ENCODE measurements at places on chromosomes 3 and 15. TPM values are rescaled to one million over a fixed set of nuclear protein-coding genes. Genes with fewer than 3 reads are reported as not detected.
A peak's percentile ranks its signal among the peaks of the same experiment; 100 is the strongest.

Gene PEAK1
- 11.3 TPM for total RNA-seq

DNA sequence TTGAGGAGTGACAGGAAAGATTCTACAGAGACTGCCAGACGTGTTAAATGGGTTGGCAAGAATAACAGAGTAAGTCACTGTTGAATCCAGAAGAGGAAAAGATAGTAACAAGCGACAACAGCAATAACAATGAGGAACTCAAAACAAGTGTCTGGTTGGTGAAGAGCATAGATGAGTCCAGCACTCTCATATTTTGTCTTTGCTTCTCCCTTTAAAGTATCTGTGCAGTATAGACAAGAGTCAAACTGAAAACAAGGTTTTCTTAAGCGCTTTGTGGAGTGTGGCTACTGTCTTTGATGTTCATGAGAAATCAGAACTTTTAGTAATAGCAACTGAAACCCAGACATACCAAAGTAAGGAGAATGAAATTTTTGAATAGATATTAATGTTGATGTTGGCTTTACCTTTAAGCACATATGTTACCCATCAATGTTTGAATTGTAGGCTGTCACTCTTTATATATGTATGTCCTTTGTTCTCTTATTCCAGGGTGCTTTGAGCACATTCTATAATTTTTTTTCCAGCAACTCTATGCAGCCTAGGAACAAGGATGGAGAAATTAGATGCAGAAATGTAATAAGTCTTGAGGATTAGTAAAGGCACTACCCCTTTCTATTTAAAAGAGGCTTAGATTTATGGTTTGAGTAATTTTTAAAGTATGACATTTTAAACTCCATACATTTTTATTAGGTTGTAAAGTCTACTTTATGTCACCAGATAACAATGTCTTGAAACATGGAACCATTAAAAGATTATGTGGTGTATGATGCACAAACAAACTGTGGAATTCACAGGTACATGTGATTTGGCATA is 185.5 kb downstream of the NFKBIZ start:
- no peaks in the 10 kb centered on the region for H3K27me3 ChIP-seq
- no peak overlapping the region for H3K27ac ChIP-seq
- no peak for DNase-seq
- H3K36me3 ChIP-seq: no peaks in the 10 kb centered on the region
- no peak overlapping the region for H3K4me3 ChIP-seq

Gene SI
- 0.40 TPM for total RNA-seq

- no peaks in the 10 kb centered on the region for H3K36me3 ChIP-seq
- no peaks in the 10 kb centered on the region for H3K27me3 ChIP-seq
- DNase-seq: peak; percentile 19
- H3K4me1 ChIP-seq: no peaks in the 10 kb centered on the region
- no peak overlapping the region for H3K4me3 ChIP-seq
- H3K27ac ChIP-seq: no peak overlapping the region
These were observed 26.4 kb upstream of the ATP8B4 start for GRCh38 chr15:50145451-50145872.

GRCh38 chr15:75008629-75009326 is 13.4 kb downstream of the SCAMP5 start:
- no peaks in the 10 kb centered on the region for H3K4me1 ChIP-seq
- H3K36me3 ChIP-seq: no peaks in the 10 kb centered on the region
- DNase-seq: no peak
- H3K4me3 ChIP-seq: no peak overlapping the region
- no peak overlapping the region for H3K27ac ChIP-seq
- no peaks in the 10 kb centered on the region for H3K27me3 ChIP-seq

Gene CLDN18
- 0.57 TPM for total RNA-seq

DNA sequence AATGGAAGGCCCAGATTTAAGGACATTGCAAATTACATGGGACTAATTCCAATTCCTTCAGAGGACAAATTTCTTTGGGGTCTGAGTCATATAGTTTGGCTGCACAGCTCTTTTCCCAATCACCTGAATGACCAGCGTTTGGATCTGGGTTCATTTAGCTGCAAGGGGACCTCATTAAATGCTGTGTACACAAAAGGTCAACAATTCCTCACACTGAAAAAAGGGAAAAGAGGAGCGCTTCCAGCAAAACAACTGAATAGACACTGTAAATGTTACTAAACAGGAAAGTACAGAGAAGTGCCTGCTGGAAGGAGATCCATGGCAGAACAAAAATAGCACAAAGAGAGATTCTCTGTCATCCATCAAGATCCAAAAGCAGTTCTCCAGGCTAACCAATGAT is 356.0 kb upstream of the LMCD1 start:
- no peak for DNase-seq
- no peak overlapping the region for H3K4me3 ChIP-seq
- H3K27ac ChIP-seq: no peak overlapping the region

- H3K36me3 ChIP-seq: no peaks in the 10 kb centered on the region
- no peak for DNase-seq
- H3K4me3 ChIP-seq: no peak overlapping the region
- H3K4me1 ChIP-seq: peaks cover 5% of the 10 kb centered on the region
- no peaks in the 10 kb centered on the region for H3K27me3 ChIP-seq
These were observed 4.6 kb downstream of the WDR53 start for GRCh38 chr3:196563721-196564225.

Gene FAM131A
- 22.0 TPM for total RNA-seq

GRCh38 chr3:195896361-195897080 is 11.8 kb downstream of the TNK2 start:
- no peaks in the 10 kb centered on the region for H3K27me3 ChIP-seq
- H3K36me3 ChIP-seq: no peaks in the 10 kb centered on the region
- peak overlapping the region; percentile 48 for H3K4me3 ChIP-seq
- no peak for DNase-seq
- peaks cover 37% of the 10 kb centered on the region for H3K4me1 ChIP-seq
- peak overlapping the region; percentile 88 for H3K27ac ChIP-seq

Gene PRSS50
- total RNA-seq: 0.80 TPM

GRCh38 chr3:60009931-60010478 is 960.2 kb upstream of the CFAP20DC start:
- H3K27me3 ChIP-seq: no peaks in the 10 kb centered on the region
- no peaks in the 10 kb centered on the region for H3K36me3 ChIP-seq
- H3K4me1 ChIP-seq: no peaks in the 10 kb centered on the region
- no peak overlapping the region for H3K27ac ChIP-seq
- DNase-seq: no peak

DNA sequence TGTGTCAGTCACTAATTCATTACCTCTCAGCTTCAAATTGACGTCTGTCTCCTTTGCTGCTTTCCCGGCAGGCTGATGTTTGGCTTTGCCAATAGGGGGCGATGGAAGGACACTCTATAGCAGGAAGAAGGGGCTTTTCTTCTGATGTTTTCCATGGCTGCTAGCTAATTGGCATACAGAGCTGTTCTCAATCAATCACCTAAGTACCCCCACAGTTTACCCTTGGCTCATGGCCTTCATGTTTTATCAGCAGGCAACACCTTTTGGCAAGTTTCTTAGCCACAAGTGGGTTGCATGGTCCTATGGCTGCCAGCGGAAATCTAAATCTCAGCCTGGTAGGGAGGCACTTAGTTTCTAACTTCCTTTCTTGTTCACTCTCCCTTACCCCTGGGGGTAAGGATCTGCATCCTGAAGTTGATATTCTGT is 45.0 kb downstream of the ESYT3 start:
- H3K27me3 ChIP-seq: no peaks in the 10 kb centered on the region
- H3K4me1 ChIP-seq: no peaks in the 10 kb centered on the region
- H3K36me3 ChIP-seq: no peaks in the 10 kb centered on the region
- H3K4me3 ChIP-seq: no peak overlapping the region

Gene ADAMTS9
- 30.0 TPM for total RNA-seq

DNA sequence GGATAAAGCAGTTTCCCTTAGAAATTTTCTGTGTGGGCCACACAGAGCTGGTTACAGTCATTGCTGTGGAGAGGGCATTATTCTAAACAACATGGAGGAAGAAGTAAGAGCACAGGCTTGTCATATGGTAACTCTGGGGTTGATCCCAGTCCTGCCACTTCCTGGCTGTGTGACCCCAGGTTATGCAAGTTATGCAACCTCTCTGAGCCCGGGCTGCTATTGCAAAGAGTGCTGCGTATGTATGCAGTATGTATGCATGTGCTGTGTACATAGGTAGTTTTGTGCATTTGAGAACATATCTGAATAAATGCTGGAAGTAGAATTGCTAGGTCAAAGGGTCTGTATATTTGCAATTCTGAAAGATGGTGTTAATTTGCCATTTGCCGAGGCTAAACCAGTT is 9.2 kb downstream of the SPSB4 start:
- no peaks in the 10 kb centered on the region for H3K36me3 ChIP-seq
- H3K27me3 ChIP-seq: no peaks in the 10 kb centered on the region
- H3K4me1 ChIP-seq: no peaks in the 10 kb centered on the region
- no peak overlapping the region for H3K4me3 ChIP-seq

DNA sequence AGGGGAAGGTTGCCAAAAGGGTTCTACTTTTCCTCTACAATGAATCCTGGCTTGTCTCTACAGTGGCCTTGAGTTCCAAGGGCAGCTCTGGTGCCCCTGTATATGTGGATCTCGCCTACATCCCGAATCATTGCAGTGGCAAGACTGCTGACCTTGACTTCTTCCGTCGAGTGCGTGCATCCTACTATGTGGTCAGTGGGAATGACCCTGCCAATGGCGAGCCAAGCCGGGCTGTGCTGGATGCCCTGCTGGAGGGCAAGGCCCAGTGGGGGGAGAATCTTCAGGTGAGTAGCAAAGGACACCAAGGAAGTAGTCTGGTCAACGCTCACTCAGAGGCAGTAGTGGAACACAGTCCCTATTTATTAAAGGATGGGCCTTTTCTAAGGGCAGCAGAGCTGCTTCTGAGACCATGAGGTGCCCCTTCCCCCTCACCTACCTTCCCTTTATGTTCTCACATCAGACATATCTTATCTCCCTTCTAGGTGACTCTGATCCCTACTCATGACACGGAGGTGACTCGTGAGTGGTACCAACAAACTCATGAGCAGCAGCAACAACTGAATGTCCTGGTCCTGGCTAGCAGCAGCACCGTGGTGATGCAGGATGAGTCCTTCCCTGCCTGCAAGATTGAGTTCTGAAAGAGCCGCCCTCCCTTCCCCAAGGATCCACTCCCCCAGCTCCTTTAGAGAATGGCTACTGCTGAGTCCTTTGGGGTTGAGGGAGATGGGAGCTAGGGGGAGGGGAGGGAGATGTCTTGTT is 12.4 kb downstream of the MAP1A start:
- no peak for DNase-seq
- no peaks in the 10 kb centered on the region for H3K4me1 ChIP-seq
- H3K27me3 ChIP-seq: no peaks in the 10 kb centered on the region
- no peak overlapping the region for H3K27ac ChIP-seq

DNA sequence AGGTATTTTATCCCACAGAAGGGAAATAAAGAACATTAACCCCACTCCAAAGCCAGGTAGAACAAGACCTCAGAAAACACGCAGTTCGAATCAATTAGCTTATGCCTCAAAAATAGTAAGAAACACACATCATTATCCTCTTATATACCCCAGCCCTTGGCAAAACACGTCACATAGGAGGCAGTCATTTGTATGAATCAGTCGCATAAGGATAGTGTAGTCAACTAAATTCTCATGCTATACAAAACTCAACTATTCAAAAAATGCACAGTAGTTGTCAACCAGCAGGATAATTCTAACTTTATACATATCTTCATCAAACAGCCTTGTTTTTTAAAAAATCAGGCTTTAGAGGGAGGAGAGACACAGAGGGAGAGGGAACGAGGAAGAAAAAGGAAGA is 298.4 kb downstream of the FOXP1 start:
- H3K27ac ChIP-seq: no peak overlapping the region
- H3K4me3 ChIP-seq: no peak overlapping the region
- H3K36me3 ChIP-seq: no peaks in the 10 kb centered on the region
- no peaks in the 10 kb centered on the region for H3K4me1 ChIP-seq
- no peaks in the 10 kb centered on the region for H3K27me3 ChIP-seq

DNA sequence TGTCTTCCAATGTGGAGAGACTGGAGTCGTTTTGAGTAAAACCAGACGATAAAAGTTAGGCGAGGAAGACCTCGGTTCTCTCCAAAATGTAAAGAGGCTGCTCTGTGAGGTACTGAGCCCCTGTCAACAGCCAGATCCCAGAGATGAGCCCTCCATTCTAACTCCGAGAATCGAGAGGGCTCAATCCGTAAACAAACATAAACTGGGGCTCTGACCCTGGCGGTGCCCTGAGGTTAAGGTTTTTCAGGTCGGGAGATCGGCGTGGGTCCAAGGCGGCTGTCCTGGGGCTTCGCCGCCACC is 417 bp downstream of the TBCCD1 start:
- no peaks in the 10 kb centered on the region for H3K27me3 ChIP-seq
- peak overlapping the region; percentile 79 for H3K4me3 ChIP-seq
- no peak for DNase-seq
- H3K27ac ChIP-seq: peak overlapping the region; percentile 79
- H3K36me3 ChIP-seq: no peaks in the 10 kb centered on the region

Gene CTSH
- 257 TPM for total RNA-seq

All from prostate gland (tissue), 2 donors.